ENCODE measurements at places on chromosomes 2 and 18. TPM values are rescaled to one million over a fixed set of nuclear protein-coding genes. Genes with fewer than 3 reads are reported as not detected.

The TCF7L1 gene
- 14.0 TPM for total RNA-seq

The PRKAG3 gene
- not detected for total RNA-seq

The SCN7A gene
- total RNA-seq, result 11.0 TPM

The RPL31 gene
- 1,177 TPM for total RNA-seq

The COL6A3 gene
- total RNA-seq, result 105 TPM

The FLACC1 gene
- total RNA-seq, result 2.1 TPM

The OTOS gene
- not detected for total RNA-seq

The GLB1L gene
- 13.9 TPM for total RNA-seq

The HOXD9 gene
- total RNA-seq, result 2.6 TPM

The AQP12B gene
- not detected for total RNA-seq

The CRACDL gene
- total RNA-seq, result 5.7 TPM

The VWC2L gene
- not detected for total RNA-seq

The TRIM43B gene
- not detected for total RNA-seq

The XIRP2 gene
- not detected for total RNA-seq

The NEU2 gene
- not detected for total RNA-seq

The GCG gene
- not detected for total RNA-seq

The LOXL3 gene
- 7.6 TPM for total RNA-seq

The EML6 gene
- total RNA-seq, result 1.4 TPM

The PDE1A gene
- 16.4 TPM for total RNA-seq

The CMPK2 gene
- total RNA-seq, result 4.1 TPM

The ANKRD53 gene
- 6.2 TPM for total RNA-seq

The CDKL4 gene
- 0.72 TPM for total RNA-seq

The LGALSL gene
- 8.0 TPM for total RNA-seq

The BOLL gene
- not detected for total RNA-seq

The RPIA gene
- total RNA-seq, result 7.9 TPM

The DYNAP gene
- total RNA-seq, result not detected

The C2orf80 gene
- total RNA-seq, result not detected

The PPP4R1 gene
- 159 TPM for total RNA-seq

The PID1 gene
- total RNA-seq, result 20.7 TPM

The RNU2-63P gene
- total RNA-seq, result not detected

The ZNF638 gene
- 264 TPM for total RNA-seq

The TDRD15 gene
- total RNA-seq, result not detected

The CCDC93 gene
- 34.8 TPM for total RNA-seq

The RETREG2 gene
- total RNA-seq, result 61.9 TPM

The TXNDC2 gene
- total RNA-seq, result 0.24 TPM

The ZSWIM2 gene
- 1.0 TPM for total RNA-seq

The ITPRID2 gene
- total RNA-seq, result 59.0 TPM

The CCDC68 gene
- total RNA-seq, result 3.4 TPM

The C2orf66 gene
- total RNA-seq, result not detected

The CENPA gene
- not detected for total RNA-seq

The POTEC gene
- not detected for total RNA-seq

The ATP5MC3 gene
- total RNA-seq, result 133 TPM

The SPATA3 gene
- not detected for total RNA-seq

Data from omental fat pad (tissue), 4 donors.